ENCODE measurements at places on chromosomes 13 and 19. TPM values are rescaled to one million over a fixed set of nuclear protein-coding genes. Genes with fewer than 3 reads are reported as not detected.

DNA sequence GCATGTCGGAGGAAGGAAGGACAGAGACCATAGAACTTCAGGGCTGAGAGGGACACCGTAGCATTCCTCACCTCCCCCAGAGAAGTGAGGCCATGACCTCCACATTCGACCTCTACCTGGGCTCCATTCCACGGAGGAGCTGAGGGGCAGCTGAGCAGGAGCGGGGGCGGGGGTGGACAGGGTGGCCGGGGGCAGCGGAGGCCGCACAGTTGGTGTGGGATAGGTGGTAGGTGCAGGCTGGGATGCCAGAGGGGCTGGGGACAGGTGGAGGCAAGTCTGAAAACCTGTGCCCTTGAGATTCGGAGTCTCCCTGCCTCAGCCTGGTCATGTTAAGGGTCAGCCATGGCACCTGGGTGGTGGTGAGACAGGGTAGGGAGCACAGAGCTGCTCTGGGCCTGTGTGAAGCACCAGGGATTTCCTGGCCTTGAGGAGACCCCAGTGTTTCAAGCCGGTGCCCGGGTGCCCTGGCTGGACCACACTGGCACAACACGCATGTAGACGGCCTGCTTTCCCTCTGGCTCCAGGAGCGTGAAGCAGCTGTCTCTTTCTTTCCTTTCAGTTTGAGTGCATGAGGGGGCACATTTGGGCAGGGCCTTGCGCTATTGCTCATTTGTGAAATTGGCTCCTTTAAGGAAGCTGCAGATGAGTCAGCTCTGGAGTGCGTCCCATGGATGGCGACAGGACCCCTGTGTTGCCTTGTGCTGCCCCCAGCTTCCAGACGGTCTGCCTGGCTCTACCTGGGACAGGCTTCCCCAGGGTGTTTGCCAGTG, 51.8 kb downstream of the TSSK6 start:
- DNase-seq, result peak; percentile 93

DNA sequence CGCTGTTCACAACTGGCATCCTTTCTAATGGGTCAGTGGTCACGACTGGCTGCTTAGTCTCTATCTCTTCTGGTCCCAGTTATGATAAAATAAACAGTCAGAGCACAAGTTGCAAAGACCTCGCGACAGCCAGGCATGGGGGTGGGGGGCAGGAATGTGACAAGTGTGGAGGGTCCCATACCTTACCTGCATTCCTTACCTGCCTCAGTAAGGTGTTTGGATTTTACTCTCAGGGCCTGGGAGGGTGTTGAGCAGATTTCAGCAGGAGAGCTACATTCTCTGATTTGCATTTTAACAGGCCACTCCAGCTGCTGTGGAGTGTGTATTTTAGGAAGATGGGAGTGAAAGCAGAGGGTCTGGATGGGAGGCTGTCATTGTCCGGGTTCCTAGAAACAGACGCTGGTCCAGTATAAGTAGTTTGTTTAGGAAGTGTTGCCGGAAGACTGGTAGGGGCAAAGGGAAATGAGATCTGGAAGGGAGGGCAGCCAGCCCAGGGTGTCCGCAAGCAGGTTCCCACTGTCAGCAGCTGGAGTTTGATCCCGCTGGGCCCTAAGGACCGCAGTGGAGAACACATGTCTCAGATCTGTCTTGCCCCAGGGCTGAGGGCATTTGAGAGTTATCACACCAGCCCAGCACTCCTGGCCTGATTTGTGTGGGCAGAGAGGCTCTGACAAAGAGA, 920.0 kb downstream of the UQCRFS1 start:
- no peak for DNase-seq

- DNase-seq, result no peak
Measured at GRCh38 chr19:44580366-44580895, 32.9 kb upstream of the IGSF23 start.

GRCh38 chr19:33718651-33719254, 77.9 kb upstream of the KCTD15 start:
- no peak for DNase-seq

DNA sequence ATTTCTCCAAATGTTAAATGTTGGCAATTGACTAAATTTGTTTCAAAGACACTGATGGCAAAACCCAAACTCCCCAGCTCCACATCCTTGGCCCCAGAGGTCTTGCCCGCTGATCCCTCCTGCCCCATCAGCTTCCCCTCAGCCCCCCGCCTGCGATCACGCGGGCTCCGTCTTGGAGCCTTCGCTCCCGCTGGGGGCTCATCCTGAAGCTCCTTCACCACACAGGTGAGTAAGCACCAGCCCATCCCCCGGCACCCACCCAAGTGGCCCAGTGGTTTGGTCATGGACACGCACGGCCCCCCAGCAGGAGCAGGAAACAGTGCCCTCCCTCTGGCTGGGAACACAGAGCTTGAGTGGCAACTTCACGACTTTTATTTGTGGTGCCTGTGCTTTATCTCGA, 14.9 kb downstream of the EPS8L1 start:
- DNase-seq, result no peak

The NCAN gene
- not detected for total RNA-seq
